Ascending aorta (tissue), 2 donors: ENCODE measurements at places on chromosomes 11 and 22. TPM values are rescaled to one million over a fixed set of nuclear protein-coding genes. Genes with fewer than 3 reads are reported as not detected.

CHST1 gene
- total RNA-seq = 40.2 TPM

CHADL gene
- not detected for total RNA-seq

PARVG gene
- total RNA-seq = 19.9 TPM

MUC2 gene
- total RNA-seq = 0.11 TPM

ACTN3 gene
- total RNA-seq = not detected

VSIG2 gene
- total RNA-seq = not detected

OR5A1 gene
- total RNA-seq = not detected

ESRRA gene
- 53.4 TPM for total RNA-seq

TCN2 gene
- total RNA-seq = 56.8 TPM

SLC35F2 gene
- 5.4 TPM for total RNA-seq

NCAPH2 gene
- total RNA-seq = 41.7 TPM

OR8G1 gene
- not detected for total RNA-seq

EI24 gene
- 111 TPM for total RNA-seq

PLAAT5 gene
- total RNA-seq = 0.21 TPM

APLNR gene
- total RNA-seq = 15.1 TPM

CYTH4 gene
- total RNA-seq = 130 TPM

NCF4 gene
- 13.7 TPM for total RNA-seq

APOA4 gene
- 14.3 TPM for total RNA-seq

GPHA2 gene
- not detected for total RNA-seq

TMEM191B gene
- total RNA-seq = not detected

MPZL3 gene
- total RNA-seq = 0.21 TPM

TMA7B gene
- total RNA-seq = not detected

TFIP11 gene
- 11.6 TPM for total RNA-seq

P2RY2 gene
- total RNA-seq = 18.3 TPM

ALG8 gene
- 27.0 TPM for total RNA-seq

SHANK3 gene
- 128 TPM for total RNA-seq

KRTAP5-5 gene
- not detected for total RNA-seq
